Mammary epithelial cell (primary cell): ENCODE measurements at places on chromosomes 4 and X. TPM values are rescaled to one million over a fixed set of nuclear protein-coding genes. Genes with fewer than 3 reads are reported as not detected.

BMPR1B gene
- total RNA-seq: 11.3 TPM

DRD5 gene
- not detected for total RNA-seq

VCX gene
- total RNA-seq: not detected

FHDC1 gene
- total RNA-seq: 9.7 and 13.3 TPM in 2 replicates

ARR3 gene
- not detected in 2 replicates for total RNA-seq

NHS gene
- 9.0 TPM for total RNA-seq

ADAM29 gene
- total RNA-seq: not detected

BANK1 gene
- not detected in 2 replicates for total RNA-seq

AFM gene
- total RNA-seq: not detected

FAM47E gene
- total RNA-seq: 0.80 and 0.99 TPM in 2 replicates

NAA11 gene
- total RNA-seq: not detected

RASGEF1B gene
- total RNA-seq: 15.3 TPM

FGFBP2 gene
- not detected in 2 replicates for total RNA-seq
